ENCODE measurements at places on chromosomes 2 and 18.

DNA sequence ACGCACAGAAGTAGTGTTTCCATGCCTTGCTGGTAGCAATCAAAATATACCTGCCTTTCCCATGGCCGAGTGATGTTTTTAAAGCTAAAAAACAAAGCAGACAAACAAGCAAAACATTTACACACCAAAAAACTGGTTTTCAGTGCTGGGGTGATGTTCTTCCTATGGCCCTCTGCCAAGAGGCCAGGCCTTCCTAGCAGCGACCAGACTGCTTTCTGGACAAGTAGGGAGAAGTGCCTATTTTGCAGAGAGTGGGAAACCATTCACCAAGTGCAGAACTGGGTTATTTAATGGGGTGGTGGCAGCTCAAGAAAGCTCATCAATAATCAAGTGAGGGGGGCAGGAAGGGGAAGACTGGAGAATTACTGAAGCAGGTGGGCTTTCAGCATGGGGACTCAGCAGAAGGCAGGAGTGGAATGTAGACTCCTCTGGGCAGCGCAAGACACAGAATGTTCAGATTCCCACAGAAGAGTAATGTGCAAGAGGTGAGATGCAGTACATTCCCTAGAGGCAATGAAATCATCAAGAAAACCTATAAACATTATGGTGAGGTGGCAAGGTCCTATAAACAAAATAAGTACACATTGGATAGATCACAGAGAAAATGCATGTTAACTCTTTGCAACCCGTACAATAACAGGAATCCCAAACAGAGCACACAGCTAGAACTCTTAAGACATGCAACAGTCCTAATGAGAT, 44.0 kb downstream of the CPO start:
- no peak for DNase-seq

GRCh38 chr2:178830451-178830850, 23.2 kb upstream of the TTN start:
- DNase-seq: no peak

DNA sequence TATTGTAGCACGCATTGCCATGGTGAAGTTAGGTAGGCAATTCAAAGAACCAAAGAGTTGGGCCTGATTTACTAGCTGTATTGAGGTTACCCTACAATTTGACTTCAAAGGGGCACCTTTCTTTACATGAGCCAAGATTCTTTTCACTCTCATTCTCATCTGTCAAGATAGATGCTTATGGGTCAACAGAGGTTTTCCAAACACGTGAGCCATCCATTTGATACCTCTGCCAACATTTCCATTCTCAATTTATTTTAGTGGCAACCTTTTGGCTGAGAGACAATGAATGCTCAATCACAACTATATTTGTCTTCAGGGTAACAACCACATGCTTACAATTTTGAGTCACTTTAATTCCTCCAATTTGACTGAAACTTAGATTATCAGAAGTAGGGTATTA, 370.6 kb upstream of the CDH20 start:
- DNase-seq: no peak

DNA sequence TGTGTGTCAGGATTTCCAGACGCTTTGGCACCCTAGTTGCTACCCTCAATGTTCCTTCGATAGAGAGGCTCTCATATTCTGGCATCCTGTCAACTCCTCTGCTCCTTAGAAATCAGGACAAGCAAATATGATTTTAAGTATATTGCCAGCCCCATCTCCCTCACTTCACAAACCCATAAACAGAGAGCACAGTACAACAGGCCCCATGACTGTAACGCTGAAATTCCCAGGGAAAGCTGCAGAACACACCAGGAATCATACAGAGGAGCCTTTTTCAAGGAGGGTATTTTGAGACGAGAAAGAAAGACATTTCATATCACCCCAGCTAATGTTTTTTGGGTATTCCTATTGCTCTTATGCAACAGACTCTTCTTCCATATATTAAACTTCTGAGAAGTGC, 162.9 kb downstream of the NAPG start:
- no peak for DNase-seq

DNA sequence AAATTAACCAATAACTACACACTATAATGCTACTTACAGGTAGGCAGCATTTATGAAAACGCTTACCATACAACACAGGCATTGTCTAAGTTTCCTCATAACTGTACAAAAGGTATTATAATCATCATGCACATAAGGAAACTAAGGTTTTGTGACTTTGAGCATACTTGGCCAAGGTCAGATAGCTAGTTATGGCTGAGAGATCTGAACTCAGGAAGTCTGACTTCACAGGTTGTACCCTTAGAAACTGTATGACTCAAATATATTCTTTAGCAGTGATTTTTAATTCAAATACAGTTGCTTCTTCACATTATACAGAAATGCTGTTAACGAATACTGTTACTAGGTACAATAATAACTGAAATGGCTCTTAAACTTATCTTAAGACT, 89.3 kb downstream of the TRIP12 start:
- no peak for DNase-seq

DNA sequence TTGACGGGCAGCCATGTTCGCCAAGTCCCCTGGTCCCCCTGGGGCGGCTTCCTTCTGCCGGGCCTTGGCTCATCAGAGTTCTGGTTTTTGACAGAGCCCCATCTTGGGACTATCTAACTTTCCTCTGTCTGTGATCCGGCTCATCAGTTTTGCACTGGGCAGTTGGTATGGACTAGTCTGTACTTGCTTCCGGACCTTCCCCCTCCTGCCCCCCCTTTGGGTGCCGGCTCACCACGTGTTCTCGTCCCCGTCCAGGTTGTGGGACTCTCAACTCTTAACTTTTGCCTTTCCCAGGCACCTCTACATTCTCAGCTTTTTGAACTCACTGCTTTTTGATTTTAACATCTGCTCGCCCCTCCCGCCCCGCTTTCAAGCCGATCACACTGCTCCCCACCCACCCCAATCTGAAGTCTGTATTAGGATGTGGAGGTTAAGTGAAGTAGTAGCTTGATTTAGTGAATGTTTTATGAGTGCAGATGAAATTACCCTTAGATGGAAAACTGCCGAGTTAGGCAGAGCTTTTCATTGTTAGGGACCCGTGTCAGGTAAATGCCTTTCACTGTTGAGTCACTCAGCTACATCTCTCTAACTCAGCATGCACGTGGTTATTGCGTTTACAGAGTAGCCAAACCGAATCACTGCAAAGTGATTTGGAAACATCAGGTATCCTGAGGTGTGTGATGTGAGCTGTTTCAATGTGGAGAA, 874 bp downstream of the WDR43 start:
- DNase-seq: no peak

GRCh38 chr18:9638886-9639285, 24.5 kb upstream of the PPP4R1 start:
- no peak for DNase-seq

- DNase-seq: no peak
These were observed 101.2 kb downstream of the APOB start for GRCh38 chr2:20942646-20943125.

- peak; percentile 86 for DNase-seq
These were observed at the start of the genes CNOT9 and USP37 for GRCh38 chr2:218568190-218569037. Gene CNOT9, plus strand, starts transcription at chr2:218568839. Its CDS starts 116 bp downstream, at chr2:218568955. Gene USP37, minus strand, starts transcription at chr2:218568351. Its CDS starts 9,698 bp downstream, at chr2:218558653.

GRCh38 chr2:183063083-183063482, 15.5 kb upstream of the DUSP19 start:
- peak; percentile 34 for DNase-seq

DNA sequence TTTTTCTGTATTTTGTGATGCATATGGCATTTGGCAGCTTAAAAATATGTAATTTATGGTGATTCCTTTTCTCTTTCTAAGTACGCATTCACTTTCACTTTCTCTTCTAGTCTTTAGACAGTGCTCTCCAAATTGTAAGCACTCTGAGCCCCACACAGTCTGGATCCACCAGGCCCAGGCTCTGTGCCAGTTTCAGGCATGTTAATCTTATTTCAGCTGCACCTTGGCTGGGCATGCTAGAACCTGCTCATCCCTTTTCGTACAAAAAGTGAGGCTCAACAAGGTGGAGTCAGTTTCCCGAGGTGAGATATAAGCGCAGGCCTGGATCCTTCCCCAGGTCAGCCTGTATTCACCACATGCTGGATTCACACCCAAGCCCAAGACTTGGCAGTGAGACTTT, 203.9 kb downstream of the MTX2 start:
- DNase-seq: no peak

GRCh38 chr2:55025082-55025481, 25.2 kb downstream of the RTN4 start:
- no peak for DNase-seq

- no peak for DNase-seq
These were observed 15.0 kb upstream of the TANC1 start for GRCh38 chr2:158953454-158953853.

DNA sequence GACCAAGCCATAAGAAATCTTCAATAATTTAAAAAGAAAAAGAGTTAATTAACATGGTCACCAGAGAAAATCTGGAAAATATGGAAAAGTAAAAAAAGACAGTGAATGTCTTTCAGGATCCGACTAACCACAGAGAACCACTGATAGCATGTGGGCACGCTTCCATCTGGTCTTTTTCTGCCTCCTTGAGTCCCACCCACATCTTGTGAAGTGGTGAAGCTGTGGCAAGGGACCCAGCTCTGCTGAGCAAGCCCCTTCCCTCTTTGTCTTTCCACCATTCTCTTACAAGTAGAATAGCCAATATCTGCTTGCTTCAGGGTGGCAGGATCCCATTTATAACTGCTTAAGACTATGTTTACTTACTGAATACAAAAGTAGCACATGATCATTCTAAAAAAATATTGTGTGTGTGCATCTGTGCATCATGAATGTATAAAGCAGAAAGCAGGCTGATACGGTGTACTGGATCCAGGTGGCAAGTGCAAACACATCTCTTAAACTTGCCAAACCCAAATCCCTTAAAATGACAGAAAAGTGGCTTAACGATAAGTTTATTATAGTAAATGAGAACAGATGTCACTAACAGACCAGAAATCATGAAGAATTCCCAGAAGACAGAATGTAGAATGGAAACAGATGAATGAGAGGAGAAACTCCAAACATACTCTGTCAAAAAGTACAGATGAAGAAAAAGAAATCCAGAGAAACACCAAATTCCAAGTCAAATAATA, 52.3 kb downstream of the FOXI3 start:
- no peak for DNase-seq

DNA sequence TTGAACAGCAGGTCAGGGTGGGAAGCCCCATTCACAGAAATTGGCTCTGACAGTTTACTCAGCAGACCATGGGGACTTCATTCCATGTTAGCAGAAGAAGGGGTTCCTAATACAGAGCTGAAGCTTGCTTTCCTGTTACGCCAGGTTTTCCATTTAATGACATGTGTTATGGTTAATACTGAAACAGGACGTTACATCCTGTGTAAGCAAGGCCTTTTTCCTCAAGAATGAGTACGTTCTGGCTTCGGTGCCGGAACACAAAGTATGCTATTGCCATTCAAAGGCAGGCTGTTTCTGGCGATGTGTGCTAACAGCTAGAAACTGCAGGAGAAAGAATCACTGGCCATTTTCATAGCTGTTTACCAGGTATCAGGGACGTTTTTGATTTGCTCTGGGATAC, 190.4 kb downstream of the SNTG2 start:
- DNase-seq: no peak

DNA sequence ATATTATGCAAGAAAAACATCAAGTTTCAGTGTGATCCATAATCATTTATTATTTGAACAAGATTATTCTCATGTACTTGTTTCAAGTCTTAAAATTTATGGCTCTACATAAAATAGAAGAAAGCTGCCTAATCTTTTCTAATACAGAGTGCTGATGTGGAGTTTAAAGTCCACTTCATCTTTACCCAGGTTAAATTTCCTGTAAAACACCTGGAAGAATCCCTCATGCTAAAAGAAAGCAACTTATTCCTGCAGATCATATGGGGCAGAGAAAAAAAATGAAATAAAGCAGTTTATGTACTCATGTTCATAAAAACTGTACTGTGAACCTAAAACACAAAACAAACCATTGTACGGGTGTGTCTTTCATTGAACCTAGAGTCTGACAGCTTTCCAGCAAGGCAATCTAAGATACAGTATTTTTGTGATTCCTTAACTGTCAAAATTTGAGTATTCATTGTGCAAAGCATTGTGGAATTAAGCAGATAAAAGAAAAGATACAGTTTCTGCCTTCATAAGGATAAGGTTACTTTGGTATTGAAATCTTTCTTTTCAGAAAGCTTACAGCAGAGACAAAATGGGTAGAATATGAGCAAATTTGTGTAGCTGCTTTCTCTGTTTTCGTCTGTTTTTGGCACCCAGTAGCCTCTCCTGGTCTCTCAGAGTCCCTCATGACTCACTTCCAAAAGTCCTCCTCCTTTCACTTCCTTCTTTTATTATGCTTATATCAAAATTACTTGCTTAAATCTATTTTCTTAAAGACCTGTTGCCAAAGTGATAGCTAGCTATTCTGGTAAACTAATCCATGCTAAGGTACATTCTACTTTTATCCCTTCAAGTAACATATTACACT, 26.9 kb upstream of the GLS start:
- DNase-seq: no peak

- DNase-seq: no peak
These were observed 125.9 kb downstream of the MAIP1 start for GRCh38 chr2:200081236-200081635.

- DNase-seq: peak; percentile 74
These were observed 1.3 kb downstream of the COLEC12 start for GRCh38 chr18:498931-499775.

GRCh38 chr18:45254709-45255082, 360.6 kb upstream of the SLC14A2 start:
- no peak for DNase-seq

DNA sequence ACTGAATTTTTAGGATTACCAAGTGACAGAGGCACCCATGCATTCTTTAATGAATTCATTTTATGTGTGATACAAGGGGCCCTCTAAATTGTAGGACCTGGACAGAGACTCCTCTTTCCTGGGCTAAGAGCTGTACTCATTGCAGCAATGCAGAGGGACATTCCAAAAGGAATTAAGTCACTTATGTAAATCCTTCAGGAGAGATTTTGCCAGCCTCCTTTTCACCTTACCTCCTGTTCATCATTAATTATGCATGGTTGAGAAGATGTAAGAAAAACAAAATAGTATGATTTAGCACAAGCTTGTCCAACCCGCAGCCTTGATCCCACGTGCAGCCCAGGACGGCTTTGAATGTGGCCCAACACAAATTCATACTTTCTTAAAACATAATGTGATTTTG, 84.5 kb upstream of the TANK start:
- DNase-seq: no peak

GRCh38 chr18:30386624-30387023, 655.9 kb downstream of the DSC3 start:
- no peak for DNase-seq

DNA sequence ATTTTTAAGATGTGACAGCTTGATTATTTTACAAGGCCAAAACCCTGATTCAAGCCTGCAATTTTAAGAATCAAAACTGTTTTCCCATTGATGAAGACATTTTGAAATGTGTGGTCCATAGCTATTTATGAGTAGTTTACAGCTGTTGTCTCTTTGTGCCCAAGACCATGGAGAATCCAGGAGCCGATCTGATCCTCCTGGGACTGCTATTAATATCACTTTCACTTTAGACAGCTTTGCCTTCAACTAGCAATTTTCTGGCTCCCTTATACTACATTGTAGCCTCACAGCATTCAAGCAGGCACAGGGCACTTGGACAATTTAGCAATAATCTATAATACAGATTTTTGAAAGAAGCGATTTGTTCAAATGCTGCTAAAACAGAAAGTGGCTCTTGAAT, 172.9 kb downstream of the SLC8A1 start:
- DNase-seq: no peak

GRCh38 chr2:59866436-59866835, 687.0 kb downstream of the BCL11A start:
- DNase-seq: no peak

GRCh38 chr2:118242216-118242615, 153.9 kb downstream of the INSIG2 start:
- no peak for DNase-seq

GRCh38 chr18:78074400-78075020, 824.9 kb downstream of the GALR1 start:
- no peak for DNase-seq

GRCh38 chr2:37887286-37887685, 37.8 kb upstream of the RMDN2 start:
- DNase-seq: no peak
